H4 (cell line): ENCODE measurements at places on chromosomes 1 and 21. TPM values are rescaled to one million over a fixed set of nuclear protein-coding genes. Genes with fewer than 3 reads are reported as not detected.

- DNase-seq = no peak
These were observed 15.0 kb upstream of the IL20 start for GRCh38 chr1:206850401-206850800.

DNA sequence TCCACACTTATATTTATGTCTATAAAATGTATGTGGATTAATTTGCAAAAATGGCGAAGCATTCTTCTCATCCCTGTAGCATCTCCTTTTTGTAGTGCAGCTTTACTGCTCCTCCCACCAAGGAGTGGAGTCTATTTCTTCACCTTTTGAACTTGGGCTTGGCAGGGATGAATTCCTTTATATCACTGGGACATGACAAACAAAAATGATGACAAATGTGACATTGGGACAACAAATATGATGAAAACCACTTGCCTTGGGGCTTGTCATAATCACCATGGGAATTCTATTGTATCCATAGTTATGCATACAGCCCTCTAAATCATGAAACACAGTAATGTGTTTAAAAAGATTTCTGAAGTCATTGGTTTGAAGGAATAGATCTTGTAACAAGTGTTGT, 155.0 kb downstream of the TNFSF18 start:
- no peak for DNase-seq

The RIMS3 gene
- 5.9 and 7.5 TPM in 2 replicates for total RNA-seq

DNA sequence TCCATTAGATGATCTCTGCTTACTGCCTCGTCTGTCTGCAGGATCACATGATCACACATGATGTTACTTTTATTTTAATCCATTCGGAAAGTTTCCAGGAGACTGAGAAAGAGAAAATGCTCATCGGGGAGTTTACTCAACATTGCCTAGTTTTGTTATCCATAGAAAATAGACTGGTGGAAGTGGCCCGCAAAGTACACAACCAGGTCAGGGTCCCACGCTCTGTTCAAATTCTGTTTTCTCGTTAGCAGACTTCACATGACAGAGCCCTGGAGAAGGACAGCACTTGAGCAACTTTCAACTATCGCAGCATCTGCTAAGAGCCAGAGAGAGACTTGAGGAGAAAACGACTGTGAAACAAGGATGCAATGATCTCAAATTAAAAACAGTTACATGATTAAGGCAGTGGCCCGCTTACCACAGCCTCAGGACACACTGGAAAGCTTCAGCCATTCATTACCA, 44.2 kb downstream of the ADAMTS1 start:
- no peak for DNase-seq

- no peak for DNase-seq
These were observed 69.1 kb upstream of the ARHGAP29 start for GRCh38 chr1:94306521-94306920.

GRCh38 chr1:223091896-223092295, 51.2 kb downstream of the TLR5 start:
- no peak for DNase-seq

The CRYAA gene
- not detected in 2 replicates for total RNA-seq
